ENCODE measurements at places on chromosomes 1 and 21.

- DNase-seq = no peak
Measured at GRCh38 chr1:175470078-175470477, 273.3 kb downstream of the TNR start.

DNA sequence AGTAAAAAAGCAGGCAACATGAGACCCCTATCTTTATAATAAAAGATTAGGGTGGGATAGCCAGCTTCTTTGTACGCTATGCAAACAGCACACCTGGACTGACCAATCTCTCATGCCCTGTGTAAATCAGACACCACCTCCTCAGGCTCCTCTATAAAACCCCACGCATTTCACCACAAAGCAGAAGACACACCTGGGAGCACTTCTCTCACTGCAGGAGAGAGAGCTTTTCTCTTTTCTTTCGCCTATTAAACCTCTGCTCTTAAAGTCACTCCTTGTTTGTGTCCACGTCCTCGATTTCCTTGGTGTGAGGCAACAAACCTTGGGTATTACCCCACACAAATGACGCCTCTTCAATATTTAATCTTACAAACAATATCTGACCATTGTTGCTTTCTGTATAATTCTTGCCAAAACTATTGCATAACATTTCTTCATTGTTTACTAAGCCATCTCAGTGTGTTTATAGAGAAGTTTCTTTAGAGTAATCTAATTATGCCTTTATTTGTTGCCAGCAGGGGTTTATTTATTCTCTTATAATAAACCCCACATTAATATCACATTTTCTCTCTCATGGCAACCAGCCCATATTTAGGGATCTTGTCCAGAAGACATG lies 31.6 kb upstream of the NUF2 start:
- DNase-seq = no peak

DNA sequence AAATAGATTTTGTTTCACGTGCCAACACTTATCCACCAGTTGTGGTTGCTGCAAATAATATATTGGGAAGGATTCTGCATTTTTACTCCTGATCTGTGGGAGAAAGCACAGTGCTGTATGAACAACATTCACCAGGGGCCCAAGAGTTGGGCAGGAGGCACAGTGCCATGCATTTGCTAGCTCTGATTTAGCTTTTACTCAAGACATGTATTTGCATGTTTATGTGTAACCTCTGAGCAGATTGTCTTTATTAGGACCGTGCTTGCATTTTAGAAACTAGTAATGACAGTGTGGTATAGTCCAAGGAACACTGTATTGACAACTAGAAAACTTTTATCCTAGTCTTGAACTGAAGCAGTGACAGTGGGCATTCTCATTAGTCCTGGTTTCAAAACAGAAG lies 133.9 kb upstream of the B3GALT2 start:
- DNase-seq = no peak

- no peak for DNase-seq
Measured at GRCh38 chr21:46181953-46182547, 2.2 kb downstream of the SPATC1L start.

GRCh38 chr21:32786826-32787225 lies 15.3 kb upstream of the PAXBP1 start:
- DNase-seq = no peak

GRCh38 chr1:155867766-155868165 lies 8.4 kb downstream of the SYT11 start:
- DNase-seq = no peak

GRCh38 chr1:24871306-24871901 lies 58.7 kb downstream of the RUNX3 start:
- no peak for DNase-seq

DNA sequence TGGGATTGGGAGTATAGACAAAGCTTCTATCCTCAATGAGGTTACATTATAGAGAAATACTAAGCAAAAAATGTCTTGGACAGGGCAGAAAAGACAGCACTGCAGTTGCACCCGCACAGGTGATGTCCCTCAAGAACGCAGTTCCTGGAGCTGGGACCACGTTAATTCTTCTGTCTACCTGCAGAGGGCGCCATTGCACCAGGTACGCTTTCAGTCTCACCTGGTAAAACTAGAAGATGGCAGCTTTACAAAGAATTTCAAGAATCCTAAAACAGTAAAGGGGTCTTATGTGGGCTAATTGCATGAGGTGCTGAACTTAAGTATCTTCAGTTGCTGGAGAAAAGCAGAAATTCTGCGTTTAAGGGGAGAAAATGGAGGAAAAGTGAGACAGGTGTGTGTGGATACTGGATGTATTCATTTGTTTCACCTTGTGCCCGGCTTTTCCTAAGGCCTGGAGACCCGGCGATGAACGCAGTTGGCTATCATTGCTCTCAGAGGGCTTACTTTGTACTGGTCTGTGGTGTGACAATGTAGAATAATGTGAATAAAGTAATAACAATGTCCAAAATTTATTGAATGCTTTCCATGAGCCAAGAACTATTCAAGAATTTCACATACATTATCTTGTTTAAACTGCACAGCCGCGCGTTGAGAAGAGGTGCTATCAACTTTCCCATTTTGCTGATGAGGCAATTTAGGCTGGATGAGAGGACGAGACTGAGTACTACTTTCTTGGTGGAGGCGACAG lies 276.3 kb upstream of the GREM2 start:
- DNase-seq = peak; percentile 56

DNA sequence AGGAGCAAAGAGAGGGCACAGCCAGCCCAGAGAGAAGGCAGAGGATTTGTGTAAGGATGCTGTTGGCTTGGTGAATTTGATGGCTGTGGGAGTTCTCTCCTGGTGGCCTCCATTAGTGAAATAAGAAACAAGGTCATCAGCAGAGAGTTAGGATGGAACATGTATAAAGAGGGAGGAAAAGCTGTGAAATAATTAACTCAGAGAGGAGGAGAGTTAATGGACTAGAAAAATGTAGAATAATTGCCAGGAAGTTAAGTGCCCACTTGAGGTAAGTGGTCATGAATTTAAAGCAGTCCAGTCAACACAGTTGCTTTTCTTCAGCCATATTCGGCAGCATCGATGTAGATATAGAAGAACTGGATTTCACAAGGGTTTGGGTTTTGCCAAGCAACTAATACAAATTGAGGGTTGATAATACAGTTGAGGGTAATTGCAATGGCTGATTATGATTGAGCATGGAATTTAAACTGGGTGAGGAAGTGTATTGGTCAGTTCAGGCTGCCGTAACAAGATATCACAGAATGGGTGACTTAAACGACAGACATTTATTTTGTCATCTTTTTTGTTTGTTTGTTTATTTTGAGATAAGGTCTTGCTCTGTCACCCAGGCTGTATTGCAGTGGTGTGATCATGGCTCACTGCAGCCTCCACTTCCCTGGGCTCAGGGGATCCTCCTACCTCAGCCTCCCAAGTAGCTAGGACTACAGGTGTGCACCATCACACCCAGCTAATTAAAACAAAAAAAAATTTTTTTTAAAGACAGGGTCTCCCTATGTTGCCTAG lies 31.7 kb upstream of the KLF17 start:
- no peak for DNase-seq

DNA sequence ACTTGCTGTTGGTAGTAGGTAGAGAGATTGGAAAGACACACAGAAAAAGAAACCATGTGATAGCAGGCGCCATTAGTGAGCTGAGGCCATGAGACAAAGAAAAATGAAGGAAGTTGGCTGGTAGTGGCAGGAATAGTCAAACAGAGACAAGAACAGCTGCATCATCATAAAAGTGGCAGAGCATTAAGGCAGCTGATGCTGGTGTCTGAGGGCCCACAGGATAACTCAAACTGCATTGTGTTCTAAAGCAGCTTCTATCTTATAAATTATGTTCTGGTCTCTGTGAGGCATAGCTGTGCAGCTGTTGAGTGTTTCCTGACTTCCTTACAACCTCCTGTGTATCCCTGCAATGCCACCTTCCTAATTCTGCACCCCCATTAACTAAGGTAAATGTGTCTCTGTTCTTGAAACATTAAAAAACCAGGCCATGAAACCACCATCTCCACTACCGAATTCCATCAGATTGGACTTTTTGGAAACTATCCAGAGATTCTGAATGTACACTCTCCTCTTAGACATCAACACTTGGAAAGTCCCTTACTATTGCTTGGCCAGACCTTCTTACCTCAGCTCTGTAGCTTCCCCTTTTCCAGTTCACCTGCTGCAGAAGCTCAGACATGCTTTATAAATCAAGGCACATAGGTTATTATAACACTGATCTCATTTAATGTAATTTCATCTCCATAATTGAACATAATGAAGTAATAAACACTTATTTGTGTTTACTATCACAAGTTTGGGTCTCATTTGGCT lies 23.4 kb upstream of the ARHGAP29 start:
- no peak for DNase-seq

DNA sequence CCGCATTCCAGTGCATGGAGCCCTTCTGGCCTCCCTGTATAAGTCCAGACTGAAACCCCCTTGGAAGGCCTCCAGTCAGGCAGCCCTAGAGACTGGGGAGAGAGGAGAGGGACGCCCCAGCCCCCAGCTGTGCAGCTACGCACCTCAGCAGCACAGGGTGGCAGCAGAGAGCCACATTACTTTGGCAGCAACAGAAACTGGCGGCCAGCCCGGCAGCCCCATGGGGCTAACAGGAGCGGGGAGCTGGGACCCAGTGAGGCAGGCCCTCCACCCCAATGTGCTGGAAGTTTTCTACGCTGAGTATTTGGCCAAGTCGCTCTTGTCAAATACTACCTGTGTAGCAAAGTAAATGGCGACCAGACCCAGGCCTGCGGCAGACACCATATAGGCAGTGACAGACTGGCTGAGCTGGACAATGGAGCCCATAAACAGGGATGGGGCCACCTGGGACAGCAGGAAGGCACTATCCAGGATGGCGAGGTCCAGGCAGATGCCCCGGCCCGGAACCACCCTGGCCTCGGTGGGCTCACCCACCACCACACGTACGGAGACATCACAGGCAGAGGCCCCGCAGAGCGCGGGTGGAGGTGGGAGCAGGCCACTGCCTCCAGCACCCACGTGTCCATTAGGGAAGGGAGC lies 21.2 kb downstream of the SLC45A3 start:
- DNase-seq = peak; percentile 89

DNA sequence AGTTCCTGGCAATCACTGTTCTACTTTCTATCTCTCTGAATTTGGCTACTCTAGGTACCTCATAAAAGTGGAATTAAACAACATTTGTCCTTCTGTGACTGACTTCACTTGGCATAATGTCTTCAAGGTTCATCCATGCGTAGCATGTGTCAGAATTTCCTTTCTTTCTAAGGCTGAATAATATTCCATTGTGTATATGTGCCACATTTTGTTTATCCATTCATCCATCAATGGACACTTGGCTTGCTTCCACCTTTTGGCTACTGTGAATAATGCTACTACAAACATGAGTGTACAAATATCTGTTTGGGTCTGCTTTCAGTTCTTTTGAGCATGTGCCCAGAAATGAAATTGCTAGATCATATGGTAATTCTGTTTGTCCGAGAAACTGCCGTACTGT lies 14.7 kb downstream of the CACHD1 start:
- DNase-seq = no peak

DNA sequence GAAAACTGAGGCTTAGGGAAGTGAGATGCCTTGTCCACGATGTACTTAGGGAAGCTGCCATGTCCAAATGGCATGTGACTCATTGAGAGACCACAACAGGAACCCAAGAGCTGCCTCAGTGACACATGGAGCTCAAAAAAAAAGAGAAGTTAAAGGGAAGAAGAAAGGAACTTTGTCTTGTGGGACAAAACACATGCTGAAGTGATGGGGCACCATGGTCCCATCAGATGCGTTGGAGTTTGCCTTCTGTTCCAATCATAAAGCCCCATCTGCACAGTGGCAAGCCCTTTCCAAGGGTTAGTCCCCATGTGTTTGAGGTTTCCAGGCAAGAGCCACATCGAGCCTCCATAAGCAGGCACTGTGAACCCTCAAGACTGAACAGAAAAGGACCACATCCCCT lies 8.0 kb downstream of the MED8 start:
- DNase-seq = no peak

- DNase-seq = no peak
Measured at GRCh38 chr21:37496972-37497371, 130.4 kb downstream of the DYRK1A start.

GRCh38 chr21:45509566-45510465 lies 32.4 kb downstream of the SLC19A1 start:
- peak; percentile 25 for DNase-seq

DNA sequence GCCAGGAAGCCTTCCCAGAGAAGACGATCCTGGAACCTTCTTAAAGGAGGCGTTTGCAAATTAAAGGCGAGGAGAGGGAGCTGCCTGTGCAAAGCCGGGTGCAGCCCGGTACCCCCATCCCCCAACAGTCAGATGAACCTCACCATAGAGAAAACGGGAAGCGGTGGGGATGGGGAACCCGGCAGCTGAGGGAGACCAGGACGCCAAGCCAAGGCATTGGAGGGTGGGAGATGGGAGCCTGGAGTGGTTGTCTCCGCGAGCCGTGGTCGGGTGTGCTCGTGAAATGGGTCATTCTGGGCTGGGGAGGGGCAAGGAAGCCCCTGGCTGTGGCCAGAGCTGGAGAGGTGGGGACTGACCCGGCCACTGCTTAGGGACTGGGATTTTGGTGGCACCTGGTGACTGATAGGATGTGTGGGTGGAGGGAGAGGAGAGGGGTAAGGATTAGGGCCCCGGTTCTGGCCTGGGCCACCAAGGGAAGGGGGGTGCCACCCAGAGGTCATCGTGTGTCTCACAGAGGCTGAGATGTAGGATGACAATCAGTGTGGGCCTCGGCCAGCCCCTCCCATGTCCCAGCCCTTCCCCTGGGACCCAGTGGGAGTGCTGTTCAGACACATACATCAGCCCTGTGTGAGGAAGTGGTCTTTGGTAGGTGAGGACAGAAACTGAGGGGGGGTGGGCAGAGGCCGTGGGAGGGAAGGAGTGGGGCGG lies 676 bp upstream of the PADI2 start:
- DNase-seq = peak; percentile 62

DNA sequence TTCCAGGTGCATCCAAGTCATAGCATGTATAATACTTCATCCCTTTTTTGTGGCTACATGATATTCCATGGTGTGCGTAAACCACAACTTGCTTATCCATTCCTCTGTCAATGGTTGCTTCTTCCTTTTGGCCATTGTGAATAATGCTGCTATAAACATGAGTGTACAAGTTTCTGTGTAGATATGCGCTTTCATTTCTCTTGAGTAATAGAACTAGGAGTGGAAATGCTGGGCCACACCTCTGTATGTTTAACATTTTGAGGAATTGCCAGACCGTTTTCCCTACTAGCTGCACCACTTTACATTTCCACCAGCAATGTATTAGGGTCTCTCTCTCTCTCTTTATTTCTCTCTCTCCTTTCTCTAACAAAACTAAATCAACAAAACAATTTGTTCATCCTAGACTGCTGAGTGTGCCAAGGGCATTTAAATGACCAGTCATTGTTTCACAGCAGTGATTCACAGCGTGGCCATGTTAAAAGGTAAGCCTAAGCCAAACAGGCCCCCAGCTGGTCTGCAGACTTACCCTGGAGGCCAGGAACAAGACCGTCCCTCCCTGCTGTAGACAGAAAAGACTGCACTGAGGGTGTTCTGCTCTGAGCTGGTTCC lies 53.2 kb upstream of the LYST start:
- DNase-seq = no peak

DNA sequence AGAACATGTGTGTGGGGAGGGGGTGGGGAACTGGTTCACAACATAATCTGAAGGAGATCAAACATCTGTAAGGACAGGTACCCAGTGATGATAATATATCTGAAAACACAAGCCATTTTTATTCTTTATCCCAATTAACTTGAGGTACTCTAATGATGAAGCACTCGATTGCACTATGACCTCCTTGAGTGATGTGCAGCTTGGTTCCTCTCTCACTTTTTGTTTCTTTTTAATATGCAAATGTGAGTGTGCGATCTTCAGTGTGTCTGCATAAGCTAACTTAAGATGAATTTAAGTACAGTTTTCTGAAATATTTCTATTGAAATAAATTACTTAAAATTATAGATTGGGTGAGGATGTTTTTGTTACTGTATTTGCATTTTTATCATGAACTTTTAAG lies 50.6 kb upstream of the ANGPTL1 start:
- no peak for DNase-seq

GRCh38 chr1:220655509-220655908 lies 34.7 kb upstream of the C1orf115 start:
- DNase-seq = no peak
